ENCODE measurements at places on chromosomes 13 and 19. TPM values are rescaled to one million over a fixed set of nuclear protein-coding genes. Genes with fewer than 3 reads are reported as not detected.

- DNase-seq, result no peak
These were observed 161.5 kb downstream of the COG6 start for GRCh38 chr13:39816936-39817335.

GRCh38 chr13:114155926-114156883, 22.9 kb upstream of the CFAP97D2 start:
- DNase-seq, result no peak

DNA sequence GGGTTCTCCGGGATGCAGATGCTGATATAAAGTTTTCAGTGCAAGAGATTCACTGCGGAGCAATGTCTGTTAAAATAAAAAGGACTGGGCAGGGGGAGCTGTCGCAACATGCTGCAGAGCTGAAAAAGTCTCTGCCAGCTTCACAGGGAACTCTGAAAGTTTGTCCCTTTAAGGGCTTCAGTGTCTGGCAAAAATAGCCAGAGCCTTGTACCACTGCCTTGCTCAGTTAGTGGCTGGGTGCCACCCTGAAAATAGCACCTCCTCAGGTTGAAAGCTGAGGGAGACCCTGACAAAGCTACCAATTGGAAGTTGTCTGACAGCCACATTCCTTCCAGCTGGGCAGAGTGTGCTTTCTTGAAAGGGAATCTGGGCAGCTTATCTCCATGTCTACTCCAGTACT, 3.0 kb upstream of the NDFIP2 start:
- DNase-seq, result no peak

DNA sequence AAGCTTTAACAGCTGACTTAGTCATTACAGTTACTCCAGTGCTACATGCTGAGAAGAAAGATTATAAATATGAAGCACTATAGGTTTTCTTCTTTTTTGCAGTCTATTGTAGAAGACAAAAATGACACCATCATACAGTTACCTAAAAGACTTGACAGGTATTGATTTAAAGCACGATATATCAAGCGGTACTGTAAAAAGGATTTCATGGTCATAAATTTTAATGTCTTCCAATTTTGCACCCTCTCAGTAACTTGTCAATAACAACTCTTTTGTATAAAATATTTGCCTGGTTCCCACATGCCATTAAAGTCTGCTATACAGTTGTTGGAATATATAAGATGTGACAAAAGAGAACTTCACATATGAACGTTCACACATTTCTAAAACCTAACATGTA, 102.8 kb downstream of the ZIC5 start:
- no peak for DNase-seq

DNA sequence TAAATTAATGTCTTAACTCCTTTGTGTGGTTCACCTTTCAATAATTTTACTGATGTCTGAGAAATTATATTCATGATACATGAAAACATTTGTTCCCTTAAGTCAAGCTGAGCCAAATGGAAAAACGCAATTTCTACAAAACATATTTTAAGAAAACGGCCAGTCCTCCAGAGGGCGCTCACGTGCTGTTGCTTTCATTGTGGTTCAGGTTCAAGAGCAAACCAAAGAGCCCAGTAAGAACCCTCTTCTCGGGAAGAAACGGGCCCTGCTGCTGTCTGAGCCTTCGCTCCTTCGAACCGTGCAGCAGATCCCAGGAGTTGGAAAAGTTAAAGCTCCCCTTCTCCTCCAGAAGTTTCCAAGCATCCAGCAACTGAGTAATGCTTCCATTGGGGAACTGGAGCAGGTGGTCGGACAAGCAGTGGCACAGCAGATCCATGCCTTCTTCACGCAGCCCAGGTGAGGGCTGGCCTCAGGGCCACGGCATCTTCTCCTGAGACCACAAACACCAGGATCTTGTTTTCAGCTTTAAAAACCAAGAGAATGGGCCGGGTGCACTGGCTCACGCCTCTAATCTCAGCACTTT, 4.3 kb downstream of the FAAP24 start:
- peak; percentile 53 for DNase-seq

GRCh38 chr13:100306434-100306999, 217.6 kb downstream of the PCCA start:
- DNase-seq, result no peak

GRCh38 chr13:79270859-79271258, 135.2 kb downstream of the RBM26 start:
- no peak for DNase-seq

- no peak for DNase-seq
These were observed 17.9 kb upstream of the CSNK1A1L start for GRCh38 chr13:37123337-37123736.

DNA sequence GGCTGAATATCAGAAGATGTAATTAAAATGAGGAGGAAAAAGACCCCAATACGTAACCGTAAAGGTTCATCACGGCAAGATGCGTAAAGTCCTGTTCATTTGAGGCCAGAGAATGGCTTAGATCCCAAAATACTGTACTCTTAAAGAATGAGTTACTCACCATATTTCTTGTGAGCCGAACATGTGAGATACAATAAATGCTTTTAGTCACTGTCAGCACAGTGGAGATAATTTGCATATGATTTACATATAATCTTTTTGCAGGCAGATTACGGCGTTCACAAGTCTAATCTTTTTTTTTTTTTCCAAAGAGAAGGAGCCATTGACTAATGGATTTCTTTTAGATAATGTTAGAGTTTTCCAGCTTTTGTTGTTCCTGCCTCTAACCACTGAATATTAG, 28.4 kb downstream of the AMER2 start:
- no peak for DNase-seq

GRCh38 chr19:46515879-46516350, 20.2 kb upstream of the PNMA8B start:
- DNase-seq, result no peak

GRCh38 chr19:47109541-47110375, 3.8 kb downstream of the ZC3H4 start:
- DNase-seq, result no peak

DNA sequence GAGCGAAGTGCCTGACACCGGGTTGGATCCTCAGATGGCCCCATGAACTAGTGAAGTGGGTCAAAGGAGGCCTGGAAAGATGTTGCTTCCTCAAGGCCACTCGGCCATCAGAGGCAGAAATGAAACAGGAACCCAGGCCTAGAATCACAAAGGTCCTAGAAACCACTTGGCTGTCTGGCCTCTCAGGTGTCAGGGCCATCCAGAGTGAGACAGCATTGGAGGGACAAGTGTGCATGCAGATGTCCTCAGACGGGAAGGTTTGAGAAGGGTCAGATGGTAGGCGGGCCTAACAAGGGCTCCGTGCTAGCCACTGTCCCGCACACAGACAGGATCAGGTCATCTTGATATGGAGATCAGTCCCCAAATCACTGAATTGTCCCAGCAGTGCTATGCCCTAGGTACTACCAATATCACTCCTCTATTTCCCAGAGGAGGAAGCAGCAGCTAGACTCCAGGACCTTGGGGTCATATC, 14.3 kb downstream of the CCDC97 start:
- no peak for DNase-seq

GRCh38 chr19:30785458-30786137, 413.4 kb downstream of the ZNF536 start:
- no peak for DNase-seq

DNA sequence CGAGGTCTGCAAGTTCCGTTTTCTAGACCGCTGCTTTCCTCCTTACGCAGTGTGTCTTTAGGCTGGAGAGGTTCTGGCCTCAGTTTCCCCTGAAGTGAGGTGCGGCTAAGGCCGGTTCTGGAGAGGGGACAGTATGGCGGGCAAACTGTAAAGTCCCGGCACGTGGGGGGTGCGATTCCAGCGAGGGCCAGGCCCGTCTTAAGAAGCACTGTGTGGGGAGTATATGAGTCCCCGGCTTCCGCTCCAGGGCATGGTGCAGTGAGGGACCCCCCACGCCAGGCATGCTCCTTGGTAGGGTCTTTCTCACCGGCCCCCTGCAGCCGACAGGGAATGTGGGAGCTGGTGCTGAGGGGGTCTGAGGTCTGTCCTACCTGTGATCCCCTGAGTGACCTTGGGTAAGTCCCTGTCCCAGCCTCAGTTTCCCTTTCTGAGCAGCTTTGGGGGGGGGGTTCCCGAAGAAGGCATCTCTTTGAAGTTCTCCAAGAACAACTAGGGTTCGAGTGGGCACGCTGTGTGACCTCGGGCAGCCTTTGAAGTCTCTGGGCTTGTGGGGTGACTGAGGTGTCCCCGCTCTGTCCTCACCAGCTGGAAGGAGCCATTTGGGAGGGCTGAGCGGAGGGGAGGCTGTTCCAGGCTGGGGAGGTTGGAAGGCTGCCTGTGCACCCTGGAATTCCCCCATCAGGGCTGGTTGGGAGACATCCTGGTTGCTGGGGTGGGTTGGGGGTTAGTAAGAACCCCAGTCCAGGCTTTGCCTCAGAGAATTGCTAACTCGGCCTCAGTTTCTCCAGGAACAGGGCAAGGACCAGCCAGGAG, 1.5 kb downstream of the NFIC start:
- DNase-seq, result no peak

PCP2 gene
- polyA plus RNA-seq, result 1.5 TPM

HSD17B14 gene
- 6.7 TPM for polyA plus RNA-seq

KLK11 gene
- 3.9 TPM for polyA plus RNA-seq

ZFR2 gene
- polyA plus RNA-seq, result 0.49 TPM

Data from left lung (tissue), 14 donors.